Thyroid gland (tissue), 4 donors: ENCODE measurements at places on chromosomes 6 and 20. TPM values are rescaled to one million over a fixed set of nuclear protein-coding genes. Genes with fewer than 3 reads are reported as not detected.

DNA sequence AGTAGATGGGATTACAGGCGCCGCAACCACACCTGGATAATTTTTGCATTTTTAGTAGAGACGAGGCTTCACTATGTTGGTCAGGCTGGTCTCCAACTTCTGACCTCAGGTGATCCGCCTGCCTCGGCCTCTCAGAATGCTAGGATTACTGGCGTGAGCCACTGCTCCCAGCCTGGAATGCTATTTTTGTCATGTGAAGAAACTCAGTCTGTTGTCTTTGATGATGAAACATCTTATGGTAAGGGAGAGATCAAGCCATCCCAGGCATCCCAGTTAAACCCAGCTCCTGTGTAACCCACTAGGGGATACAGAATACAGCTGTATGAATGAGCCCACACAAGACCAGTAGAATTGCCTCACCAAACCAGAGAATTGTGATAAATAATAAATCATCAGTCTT is 83.6 kb upstream of the RBM24 start:
- H3K4me1 ChIP-seq = no peaks in the 10 kb centered on the region
- no peaks in the 10 kb centered on the region for H3K27me3 ChIP-seq
- no peak overlapping the region for H3K27ac ChIP-seq
- H3K36me3 ChIP-seq = no peaks in the 10 kb centered on the region
- no peak for DNase-seq
- no peak overlapping the region for H3K4me3 ChIP-seq

- H3K4me1 ChIP-seq = peaks cover 8% of the 10 kb centered on the region
- H3K27ac ChIP-seq = no peak overlapping the region
- no peak overlapping the region for H3K4me3 ChIP-seq
Measured at GRCh38 chr6:144653885-144654505, 368.9 kb downstream of the UTRN start.

DNA sequence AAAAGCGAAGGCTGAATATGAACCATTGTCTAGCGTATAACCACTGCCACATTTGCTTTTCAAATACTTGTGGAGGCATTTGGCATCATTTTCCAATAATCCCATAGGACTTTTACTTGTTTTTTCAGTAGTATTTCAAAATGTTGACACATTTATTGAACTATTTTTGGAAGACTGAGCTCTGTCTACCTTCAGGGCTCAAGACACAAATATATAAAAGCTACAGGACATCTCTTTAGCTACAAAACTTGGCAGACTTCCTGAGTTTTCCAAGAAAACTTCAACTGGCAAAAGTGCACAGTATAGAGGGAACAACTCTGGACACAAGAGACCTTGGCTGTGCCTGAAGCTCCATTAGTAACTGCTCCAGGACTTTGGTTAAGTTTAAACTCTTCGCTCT is 13.4 kb downstream of the EPB41L2 start:
- H3K4me3 ChIP-seq = no peak overlapping the region
- no peak for DNase-seq
- H3K36me3 ChIP-seq = no peaks in the 10 kb centered on the region
- no peaks in the 10 kb centered on the region for H3K4me1 ChIP-seq

SLC22A7 gene
- total RNA-seq = not detected

DNA sequence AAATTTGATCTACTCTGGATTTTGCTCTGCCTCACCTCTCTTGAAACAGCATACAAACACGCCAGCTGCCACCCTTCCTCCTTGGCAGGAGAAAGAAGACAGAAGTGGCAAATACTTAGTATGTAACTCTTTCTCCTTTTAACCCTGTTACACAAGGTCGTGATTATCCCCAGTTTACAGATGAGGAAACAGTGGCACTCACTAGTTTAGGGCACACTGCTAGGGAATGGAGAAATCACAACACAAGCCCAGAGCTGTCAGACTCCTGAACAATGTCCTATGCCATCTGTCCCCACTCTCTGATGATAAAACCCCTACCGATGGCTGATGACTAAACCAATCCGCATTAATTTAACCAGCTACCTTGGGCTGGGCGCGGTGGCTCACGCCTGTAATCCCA is 79.7 kb downstream of the FGD2 start:
- H3K27ac ChIP-seq = no peak overlapping the region
- H3K27me3 ChIP-seq = no peaks in the 10 kb centered on the region
- H3K36me3 ChIP-seq = no peaks in the 10 kb centered on the region
- no peak for DNase-seq

GRCh38 chr20:6673071-6673470 is 94.4 kb upstream of the BMP2 start:
- peaks cover 4% of the 10 kb centered on the region for H3K4me1 ChIP-seq
- no peak overlapping the region for H3K4me3 ChIP-seq
- H3K27me3 ChIP-seq = no peaks in the 10 kb centered on the region
